ENCODE measurements at places on chromosomes 7 and 10.

- no peak for DNase-seq
Observed at GRCh38 chr7:107100824-107101223, 56.3 kb downstream of the PRKAR2B start.

DNA sequence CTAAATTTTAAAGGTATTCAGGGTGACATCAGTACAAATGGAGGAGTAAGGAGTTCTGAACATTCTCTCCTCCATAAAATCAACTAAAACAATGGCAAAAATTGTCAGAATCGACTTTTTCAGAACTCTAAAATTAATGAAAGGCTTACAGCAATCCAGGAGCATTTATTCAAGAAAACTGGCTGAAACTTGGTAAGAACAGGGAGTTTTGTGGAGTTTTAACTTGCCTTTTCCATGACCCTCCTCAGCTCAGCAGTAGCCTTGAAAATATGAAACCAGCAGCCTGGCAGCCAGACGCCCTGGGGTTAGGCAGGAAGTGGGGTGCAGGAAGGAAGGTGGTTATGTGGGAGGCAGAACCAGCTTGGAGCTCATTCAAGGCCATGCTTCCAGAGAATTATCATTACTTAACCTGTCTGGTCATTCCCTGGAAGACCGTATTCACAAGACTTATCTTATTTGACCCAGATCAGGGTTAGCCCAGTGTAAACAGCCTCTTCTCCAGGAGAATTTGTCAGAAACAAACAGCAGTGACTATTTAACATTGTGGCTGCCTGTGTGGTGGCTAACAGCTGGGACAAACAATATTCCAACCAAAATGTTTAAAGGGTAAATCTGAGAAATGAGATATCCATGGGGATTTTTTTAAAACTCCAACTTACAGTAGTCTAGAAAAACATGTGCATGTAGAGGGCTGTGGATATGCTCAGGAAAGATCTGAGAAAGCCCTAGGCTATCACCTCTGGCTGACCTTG lies 75.7 kb upstream of the MACROH2A2 start:
- no peak for DNase-seq

GRCh38 chr10:48792121-48792520 lies 107.4 kb downstream of the WDFY4 start:
- DNase-seq = no peak

GRCh38 chr7:1619152-1620079 lies 49.6 kb upstream of the PSMG3 start:
- DNase-seq = no peak

DNA sequence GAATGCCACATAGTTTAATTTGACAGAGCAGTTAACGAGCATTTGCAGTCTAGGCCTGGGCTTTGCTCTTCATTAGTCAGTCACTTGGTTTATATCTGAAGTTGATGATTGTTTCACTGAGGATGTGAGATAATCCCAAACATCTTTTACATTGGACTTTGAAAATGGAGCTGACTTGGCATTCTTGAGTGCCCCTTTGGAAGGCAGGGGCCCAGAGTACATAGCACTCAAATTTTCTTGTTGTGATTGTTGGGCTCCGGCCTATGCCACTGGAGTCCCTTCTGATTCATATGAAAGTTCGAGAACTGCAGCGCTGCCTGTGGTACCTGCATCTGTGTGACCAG lies 21.9 kb downstream of the DNAJB6 start:
- no peak for DNase-seq

GRCh38 chr7:74372511-74373111 lies 81.1 kb upstream of the GTF2IRD1 start:
- no peak for DNase-seq

GRCh38 chr7:66837007-66837406 lies 84.0 kb upstream of the TMEM248 start:
- peak; percentile 32 for DNase-seq

DNA sequence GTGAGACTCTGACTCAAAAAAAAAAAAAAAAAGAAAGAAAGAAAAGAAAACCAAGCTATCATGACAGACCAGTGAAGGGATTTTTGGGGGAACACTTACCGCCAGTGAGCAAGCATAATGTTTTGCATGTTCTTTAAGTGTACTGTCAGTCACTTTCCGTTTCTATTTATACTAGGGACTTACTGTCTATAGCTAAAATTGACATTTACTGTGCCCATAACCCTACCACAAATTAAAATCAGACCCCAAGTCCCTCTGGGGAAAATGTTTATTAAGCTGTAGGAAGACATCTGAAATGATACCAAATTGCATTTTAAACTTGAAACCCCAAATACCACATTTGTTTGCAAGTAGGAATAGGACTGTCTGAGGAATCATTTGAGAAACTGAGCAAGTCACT lies 252.8 kb downstream of the TRIL start:
- no peak for DNase-seq

DNA sequence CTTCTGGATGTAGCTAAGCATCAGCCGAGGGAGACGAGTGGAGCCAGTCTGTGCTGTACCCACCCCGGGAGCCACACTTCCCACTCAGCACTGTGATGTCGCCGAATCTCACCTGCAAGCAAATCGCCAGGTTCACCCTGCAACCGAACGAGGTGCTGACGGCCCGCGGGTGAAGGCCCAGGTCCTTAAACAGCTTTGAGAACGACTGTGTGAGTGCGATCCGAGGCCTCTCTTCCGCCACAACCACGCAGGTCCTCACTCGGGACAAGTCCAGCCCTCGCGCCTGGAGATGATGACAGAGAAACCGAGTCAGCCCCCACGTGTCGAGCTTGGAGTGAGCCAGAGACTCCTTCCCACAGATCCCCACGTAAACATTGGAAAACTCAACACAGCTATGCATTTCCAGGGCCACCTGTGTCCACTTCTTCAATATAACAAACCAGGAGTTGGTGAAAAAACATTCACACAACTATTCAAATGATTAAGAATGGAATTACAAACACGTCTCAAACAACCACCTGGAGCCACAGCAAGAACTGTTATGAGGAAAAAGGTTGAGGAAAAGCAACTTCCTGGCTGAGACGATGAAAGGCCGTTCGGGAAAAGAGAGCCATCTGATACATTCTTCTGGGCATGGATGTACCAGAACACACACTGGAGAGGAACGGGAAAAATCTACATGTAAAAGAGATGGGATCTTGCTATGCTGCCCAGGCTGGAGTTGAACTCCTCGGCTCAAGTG lies 191.8 kb downstream of the ZMYND11 start:
- no peak for DNase-seq

DNA sequence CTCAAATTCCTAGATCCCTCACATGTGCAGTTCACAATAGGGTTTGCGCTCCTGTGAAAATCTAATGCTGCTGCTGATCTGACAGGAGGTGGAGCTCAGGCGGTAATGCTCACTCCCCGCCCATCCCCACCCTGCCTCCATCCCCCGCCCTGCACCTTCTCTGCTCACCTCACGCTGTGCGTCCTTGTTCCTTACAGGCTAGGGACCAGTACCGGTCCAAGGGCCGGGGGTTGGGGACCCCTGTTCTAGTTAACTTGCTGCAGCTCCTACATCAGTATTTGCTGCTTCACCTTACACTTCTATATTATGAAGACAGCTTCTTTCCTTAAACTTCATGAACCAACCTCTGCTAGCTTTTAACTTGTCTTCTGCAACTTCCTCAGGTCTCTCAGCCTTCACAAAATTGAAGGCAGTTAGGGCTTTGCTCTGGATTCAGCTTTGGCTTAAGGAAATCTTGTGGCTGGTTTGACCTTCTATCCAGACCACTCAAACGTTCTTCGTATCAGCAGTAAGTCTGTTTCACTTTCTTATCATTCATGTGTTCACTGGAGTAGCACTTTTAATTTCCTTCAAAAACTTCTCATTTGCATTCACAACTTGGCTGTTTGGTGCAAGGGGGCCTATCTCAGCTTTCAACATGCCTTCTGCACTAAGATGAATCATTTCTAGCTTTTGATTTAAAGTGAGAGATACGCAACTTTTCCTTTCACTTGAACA lies 1.7 kb upstream of the TNKS2 start:
- DNase-seq = peak; percentile 73

DNA sequence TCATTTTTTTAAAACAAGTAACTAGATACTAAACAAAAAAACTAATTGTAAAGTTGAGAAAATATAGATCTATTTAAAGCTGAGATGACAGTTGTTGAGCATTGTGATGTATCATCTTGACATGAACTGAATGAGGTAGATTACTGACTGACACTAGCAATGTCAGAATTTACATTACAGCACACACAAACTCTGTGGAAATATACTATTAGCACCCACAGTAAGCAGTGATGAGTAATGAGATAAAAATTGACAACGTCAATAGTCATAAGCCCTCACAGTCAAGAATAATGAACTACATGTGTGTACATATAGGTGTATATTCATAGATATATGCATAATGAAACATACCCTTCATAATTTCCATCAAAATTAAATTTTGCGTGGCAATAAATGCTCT lies 368.4 kb downstream of the TFEC start:
- no peak for DNase-seq
